Stimulated activated CD8-positive, alpha-beta memory T cell treated with anti-CD3 and anti-CD28 coated beads, Interleukin-2, amount 100 ng/mL, for 1 hour (primary cell): ENCODE measurements at places on chromosomes 5 and 9.

DNA sequence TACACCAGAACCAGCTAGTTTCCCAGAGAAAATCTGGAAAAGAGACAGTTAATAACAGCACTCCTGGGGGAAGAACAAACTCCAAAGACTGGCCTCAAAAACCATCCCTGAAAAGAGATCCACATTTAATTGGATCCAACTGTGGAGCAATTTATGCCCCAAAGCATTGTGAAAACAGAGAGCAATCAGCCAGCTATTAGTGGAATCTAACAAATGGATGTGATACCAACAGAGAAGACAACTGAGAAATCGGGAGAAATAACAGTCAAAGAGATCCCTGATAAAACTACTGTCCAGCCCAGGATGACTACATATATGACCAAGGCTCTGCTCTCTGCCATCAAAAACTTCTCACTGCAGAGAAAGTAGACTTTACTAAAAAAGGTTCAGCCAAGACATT, 40.5 kb upstream of the TRIO start:
- no peak for DNase-seq

DNA sequence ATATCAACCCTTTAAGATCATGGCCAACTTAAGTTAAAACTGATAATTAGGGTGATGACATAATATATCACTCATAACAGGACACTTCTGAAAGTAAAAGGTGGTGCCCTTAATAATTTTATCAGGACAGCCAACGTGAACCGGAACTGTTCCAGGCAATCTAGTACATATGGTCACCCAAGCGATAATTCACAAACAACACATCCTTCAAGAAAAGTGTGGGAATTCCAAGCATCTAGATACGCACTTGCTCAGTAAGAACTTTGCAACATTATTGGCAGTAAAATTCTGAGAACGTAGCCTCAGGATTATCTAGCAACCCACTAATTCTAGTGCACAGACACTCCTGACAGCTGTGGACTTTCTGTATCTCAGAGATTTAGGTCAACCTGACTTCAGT, 85.7 kb downstream of the ALDH7A1 start:
- DNase-seq: no peak

GRCh38 chr5:76763136-76763535, 47.2 kb downstream of the F2R start:
- DNase-seq: no peak

DNA sequence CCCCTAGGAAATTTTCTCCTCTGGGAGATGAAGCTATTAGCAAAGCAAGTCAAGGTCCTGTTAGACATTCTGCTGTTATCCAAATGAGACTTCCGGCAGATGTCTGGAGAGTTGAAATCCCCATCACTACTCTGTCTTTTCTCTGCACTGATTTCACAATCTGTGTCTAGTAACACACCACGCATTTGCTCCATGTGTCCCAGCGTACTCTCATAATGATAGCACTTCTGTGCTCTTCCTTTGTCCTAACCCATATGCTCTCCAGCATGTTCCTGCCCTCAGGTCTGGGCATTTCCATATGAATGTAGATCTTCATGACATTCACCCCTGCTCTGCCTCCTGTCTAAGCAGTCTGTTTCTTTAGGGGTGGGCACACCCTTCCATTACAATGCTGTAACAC, 1949.0 kb upstream of the WWC1 start:
- DNase-seq: no peak

DNA sequence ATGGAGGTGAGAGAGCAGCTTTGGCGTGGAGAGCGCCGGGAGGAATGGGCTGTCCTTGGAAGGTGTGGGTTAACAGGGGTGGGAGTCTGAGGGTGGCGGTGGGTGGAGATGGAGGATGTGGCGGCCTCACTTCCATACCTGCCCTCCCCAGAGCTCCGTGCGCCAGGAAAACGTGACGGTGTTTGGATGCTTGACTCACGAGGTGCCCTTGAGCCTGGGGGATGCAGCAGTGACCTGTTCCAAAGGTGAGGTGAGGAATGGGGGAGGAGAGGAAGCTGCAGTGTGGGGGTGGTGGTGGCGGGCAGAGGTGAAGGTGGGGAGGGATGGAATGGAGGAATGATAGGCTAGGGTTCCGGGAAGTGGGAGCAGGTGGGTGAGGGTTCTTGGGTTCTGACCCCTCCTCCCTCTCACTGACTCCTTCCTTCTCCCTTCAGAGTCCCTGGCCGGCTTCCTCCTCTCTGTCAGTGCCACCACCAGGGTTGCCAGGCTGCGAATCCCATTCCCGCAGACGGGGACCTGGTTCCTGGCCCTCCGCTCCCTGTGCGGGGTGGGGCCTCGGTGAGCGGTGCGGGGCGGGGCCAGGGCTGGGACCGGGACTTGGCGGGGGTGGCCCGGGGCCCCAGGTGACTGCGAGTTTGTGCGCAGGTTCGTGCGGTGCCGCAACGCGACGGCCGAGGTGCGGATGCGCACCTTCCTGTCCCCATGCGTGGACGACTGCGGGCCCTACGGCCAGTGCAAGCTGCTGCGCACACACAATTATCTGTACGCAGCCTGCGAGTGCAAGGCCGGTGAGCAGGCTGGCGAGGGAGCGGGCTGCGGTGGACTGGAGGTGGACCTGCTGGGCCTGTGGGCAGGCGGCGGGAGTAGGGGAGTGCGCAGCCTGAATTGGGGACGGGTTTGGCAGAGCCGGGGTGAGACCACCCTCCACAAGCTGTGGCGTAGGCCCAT, 17.1 kb downstream of the TMEM8B start:
- no peak for DNase-seq

DNA sequence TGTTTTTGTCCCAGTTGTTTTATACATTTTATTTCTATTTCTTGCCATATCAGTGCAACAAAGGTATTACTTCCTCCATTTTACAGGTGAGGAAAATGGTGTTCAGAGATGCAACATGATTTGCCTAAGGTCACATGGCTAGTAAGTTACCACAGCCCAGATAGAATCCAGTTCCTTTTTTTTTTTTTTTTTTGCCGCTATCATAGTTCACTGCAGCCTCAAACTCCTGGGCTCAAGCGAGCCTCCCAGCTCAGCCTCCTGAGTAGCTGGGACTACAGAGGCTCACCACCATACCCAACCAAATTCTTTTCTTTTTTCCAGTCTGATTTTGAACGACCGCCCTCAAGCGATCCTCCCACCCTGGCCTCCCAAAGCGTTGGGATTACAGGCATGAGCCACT, 480 bp upstream of the CCDC69 start:
- DNase-seq: no peak

GRCh38 chr5:164966611-164967010, 1461.2 kb downstream of the MAT2B start:
- DNase-seq: no peak

DNA sequence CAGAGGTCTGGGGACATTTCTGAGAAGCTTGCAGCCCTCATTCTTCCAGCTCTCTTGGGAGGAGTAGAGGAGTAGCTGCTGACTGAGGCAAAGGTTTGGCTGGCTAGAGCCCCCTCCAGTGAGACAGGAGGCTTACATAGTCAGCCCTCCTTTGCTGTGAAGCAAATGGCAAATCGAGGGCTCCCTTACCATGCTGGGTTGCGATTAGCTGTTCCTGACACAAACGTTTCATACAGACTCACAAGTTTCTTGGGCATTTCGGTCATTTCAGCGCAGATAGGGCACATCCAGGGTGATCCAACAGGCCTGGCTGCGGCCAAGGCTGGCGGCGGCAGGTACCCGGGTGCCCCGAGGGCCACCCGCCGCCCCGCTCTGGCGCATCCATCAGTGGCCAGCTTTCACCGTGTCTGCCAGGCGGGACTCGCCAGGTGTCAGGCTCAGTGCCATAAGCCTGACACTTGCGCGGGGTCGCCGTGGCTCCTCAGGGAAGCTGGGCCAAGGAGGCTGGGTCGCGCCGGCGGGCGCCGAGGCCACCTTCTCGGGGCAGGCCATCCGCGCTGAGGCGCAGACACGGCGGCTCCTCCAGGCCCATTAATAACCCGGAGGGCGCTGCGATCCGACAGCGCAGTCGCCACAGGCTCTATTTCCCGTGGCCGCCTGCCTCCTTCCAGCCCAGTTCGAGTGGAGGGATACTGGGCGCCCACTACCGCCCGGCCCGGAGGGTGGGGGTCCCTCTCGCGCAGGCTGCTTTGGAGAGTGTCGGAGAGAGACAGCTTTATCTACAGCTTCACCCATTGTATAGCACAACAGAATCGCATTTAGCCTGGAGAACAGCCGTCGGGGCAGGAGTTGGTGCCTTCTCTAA, 9.1 kb downstream of the PRDM6 start:
- no peak for DNase-seq

GRCh38 chr9:134607971-134608370, 33.6 kb upstream of the COL5A1 start:
- no peak for DNase-seq

GRCh38 chr5:139708434-139708861, 60.3 kb downstream of the CXXC5 start:
- no peak for DNase-seq
